EH (cell line): ENCODE measurements at places on chromosomes 2 and 18.

DNA sequence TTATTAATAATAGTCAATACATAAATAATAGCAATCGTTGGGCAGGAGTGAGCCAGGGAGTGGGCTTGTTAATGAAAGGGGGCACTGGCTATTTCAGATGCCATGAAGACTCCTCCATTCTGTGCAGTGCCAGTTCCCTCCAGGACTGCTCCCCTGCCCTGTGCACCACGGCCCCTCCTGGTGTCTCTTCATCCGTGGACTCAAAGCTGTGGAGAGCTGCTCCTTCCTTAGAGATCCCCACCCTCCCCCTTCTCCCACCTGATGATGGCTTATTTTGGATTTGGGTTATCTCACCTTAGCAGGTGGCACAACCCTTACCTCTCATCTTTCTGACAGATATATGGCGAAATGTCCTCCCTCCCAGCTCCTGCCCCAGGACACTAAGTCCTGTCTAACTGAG is 3.1 kb upstream of the CELF4 start:
- DNase-seq, result no peak

DNA sequence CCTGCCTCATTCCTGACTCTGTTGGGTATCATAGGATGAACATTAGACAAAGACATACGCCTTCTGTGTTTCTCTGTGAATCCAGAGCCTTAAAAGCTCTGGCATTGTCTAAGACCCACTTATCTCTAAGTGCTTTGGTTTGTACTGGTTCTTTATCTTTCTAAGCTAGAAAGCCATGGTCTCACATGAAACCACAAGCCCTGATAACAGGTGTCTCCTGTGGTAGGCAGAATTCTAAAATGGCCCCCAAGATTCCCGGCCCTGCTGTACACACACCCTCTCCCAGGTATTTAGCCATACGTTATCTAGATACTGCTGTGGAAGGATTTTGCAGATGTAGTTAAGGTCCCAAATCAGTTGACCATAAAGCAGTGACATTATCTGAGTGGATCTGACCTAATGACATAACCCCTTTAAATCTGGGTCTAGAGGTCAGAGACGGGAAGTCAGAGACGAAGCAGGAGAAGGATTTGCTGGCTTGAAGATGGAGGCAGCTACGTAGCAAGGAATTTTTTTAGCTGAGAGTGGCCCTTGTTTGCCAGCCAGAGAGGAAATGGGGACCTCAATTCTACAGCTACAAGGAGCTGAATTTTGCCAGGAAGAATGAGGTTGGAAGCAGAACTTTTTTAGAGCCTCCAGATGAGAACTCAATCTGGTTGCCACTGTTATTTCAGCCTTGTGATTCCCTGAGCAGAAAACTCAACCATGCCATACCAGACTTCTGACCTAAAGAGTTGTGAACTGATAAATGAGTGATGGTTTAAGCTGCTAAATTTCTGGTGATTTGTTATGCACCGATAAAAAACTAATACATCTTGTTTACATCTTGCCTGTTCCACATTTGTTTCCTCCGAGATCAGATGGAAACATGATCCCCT is 186.7 kb downstream of the CAMKMT start:
- no peak for DNase-seq

- peak; percentile 77 for DNase-seq
Observed at GRCh38 chr2:66845307-66845706, 410.4 kb downstream of the MEIS1 start.

DNA sequence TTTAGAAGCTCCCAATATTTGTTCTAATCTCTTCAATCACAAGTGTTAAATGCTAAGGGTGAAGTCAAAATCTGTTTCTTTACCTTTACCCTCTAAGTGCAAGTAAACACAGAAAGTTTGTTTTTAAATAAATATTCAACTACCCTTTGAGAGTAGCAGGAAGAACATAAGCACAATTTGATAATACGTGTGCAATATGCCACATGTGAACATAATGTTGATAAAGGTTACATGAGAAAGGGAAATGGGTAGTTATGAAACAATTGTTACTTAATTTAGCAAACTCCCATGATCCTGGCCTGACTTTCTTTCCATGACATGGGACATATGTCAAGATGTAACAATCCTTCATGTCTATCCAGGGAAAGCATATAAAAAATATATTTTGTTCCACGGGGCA is 7.1 kb downstream of the SPRED2 start:
- no peak for DNase-seq

- peak; percentile 78 for DNase-seq
Observed at GRCh38 chr2:109208071-109208950, 79.3 kb downstream of the SH3RF3 start.

- DNase-seq, result no peak
Observed at GRCh38 chr18:56741685-56742084, 90.5 kb downstream of the WDR7 start.

- peak; percentile 7 for DNase-seq
Observed at GRCh38 chr2:168244318-168244717, 3.1 kb downstream of the STK39 start.

GRCh38 chr2:176508374-176508773 is 239.1 kb downstream of the MTX2 start:
- no peak for DNase-seq

- no peak for DNase-seq
Observed at GRCh38 chr2:201947287-201947686, 86.4 kb upstream of the FZD7 start.

- no peak for DNase-seq
Observed at GRCh38 chr2:240750409-240750808, 58.7 kb downstream of the AQP12A start.

DNA sequence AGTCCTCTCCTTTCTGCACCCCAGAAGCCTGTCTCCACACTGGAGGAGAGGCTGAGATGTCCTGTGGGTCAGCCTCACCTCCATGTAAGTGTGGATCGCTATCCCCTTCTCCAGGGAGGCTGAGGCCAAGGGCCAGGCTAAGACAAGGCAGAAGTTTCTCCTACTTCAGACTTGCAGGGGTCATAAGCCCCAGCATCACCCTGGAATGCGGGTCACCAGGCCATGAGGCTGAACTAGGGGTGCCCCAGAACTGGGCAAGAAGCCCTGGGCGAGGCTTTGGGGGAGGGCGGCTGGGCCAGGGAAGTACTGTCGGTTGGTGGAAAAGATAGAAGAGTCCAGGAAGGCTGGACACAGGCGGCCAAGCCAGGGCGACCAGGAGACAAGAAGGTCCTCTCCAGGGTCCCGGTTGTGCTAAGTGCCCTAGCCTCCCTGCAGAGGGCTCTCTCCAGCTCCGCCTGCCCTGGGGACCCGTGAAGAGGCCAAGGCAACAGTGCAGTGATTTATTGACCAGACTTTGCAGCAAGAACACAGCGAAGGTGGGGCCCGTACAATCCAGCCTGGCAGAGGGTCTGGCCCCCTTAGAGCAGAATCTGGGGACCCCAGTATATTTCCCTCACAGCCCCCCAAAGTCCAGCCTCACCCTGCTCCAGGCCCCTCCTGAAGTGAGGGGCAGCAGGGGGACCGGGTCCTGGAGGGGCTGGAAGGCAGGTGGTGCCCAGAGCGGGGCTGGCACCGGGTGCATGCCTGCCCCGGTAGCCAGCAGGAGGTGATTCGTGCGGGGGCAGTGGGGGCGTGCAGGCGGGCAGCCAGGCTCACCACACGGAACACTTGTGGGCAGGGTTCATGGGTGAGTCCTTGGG is 8.1 kb downstream of the ECEL1 start:
- DNase-seq, result no peak

GRCh38 chr2:156470975-156471583 is 34.9 kb downstream of the GPD2 start:
- DNase-seq, result no peak

DNA sequence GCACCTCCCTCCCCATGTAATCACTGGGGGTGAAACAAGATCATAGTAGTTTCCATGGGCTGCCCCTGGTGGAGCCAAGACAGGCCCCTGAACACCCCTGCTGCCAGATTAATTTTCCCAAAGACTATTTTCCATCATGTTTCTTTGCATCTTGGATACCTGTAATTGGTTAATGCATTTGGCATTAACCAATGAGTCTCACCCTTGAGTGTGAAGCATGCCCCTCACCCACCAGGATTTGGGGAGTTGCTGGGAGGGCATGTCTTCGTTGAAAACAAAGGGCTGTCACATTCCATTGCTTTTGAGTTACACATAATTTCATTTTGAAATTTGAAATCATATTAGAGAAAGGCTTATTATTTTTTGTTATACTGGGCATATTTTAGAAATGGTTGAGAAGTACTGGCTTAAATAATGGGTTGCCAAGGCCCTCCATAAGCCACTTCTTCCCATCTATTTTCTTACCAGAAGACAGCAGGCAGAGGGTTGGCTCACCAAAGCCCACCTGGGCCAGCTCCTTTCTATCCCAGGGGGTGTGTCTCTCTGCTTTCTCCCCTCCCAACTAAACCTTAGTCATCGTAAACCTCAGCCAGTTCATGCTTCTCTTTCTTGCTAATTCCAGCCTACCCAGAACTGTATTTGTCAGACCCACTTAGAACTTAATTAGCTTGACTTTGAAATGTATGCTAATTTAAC is 51.8 kb downstream of the ATIC start:
- DNase-seq, result peak; percentile 38

DNA sequence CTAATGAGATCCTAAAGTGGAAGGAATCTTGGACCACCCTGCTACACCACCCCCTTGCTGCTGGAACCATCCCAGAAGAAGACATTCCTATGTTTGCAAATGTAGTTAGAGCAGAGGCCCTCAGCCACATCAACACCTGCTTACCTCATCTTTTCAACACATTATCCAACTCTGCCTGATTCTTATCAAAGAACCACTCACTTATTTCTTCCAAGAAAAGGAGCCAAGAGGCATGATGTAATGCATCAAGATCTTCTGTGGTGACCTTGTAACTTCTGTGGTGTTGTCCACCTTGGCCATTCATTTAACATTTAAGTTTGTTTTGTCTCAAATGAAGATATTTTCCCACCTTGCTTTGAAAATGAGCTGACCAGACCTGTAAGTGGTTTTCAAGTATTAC is 338.1 kb downstream of the CTNNA2 start:
- no peak for DNase-seq

DNA sequence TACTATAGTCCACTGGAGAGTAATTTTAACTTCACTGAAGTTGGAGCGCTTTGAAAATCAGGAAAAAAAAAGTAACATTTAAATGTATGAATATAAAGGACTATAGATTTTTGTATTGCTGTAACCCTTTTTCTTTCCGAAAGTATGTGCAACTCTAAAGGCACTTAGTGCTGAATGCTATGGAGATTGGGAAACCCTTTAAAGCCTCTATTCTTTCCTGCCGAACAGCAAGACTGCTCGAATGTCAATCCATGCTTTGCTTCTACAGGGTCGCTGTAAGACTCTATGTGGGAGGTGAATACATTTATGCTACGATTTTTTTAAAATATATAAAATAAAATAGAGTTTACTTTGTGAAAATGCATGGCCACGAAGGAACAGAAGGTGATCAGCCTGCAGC is 825 bp downstream of the GRB14 start:
- no peak for DNase-seq

DNA sequence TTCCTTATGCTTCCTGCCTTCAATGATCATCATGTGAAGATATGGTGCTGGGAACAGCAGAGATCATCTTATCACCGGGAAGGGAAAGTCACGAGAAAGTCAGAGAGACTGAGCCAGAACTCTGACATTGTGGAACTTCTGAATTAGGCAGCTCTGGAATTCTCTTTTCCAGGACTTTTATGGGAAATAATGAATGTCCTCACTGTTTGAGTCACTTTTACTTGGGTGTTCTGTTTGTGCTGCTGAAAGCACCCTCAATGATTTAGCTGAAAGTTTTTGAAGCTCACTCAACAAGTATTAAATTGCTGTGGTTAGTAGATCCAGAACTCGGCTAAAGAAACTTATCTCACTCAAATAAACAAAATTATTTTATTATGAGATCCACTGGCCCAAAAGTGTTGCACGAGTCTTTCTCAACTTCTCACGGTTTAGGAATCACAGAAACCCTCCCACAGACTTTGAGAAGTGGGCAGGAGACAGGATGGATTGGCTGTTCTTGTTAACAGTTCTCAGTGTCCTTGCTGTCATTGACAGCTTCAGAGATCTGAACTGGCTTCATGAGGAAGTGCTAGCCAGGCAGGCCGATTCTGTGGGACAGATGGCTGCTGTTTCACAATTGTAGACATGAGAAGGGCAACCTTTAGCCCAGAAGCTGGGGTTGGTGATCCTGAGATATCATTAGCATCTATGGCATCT is 26.4 kb upstream of the ATRAID start:
- DNase-seq, result peak; percentile 96

GRCh38 chr2:113123726-113124125 is 3.7 kb upstream of the IL1RN start:
- DNase-seq, result no peak

GRCh38 chr2:147293991-147294824 is 550.6 kb upstream of the ACVR2A start:
- no peak for DNase-seq

- no peak for DNase-seq
Observed at GRCh38 chr18:26017929-26018328, 72.5 kb downstream of the SS18 start.

- peak; percentile 80 for DNase-seq
Observed at GRCh38 chr2:31420936-31421335, 6.4 kb upstream of the XDH start.

GRCh38 chr18:69205925-69206324 is 194.8 kb upstream of the DOK6 start:
- DNase-seq, result peak; percentile 4

- no peak for DNase-seq
Observed at GRCh38 chr2:42748840-42749239, 15.1 kb downstream of the OXER1 start.

- no peak for DNase-seq
Observed at GRCh38 chr2:174324530-174324929, 10.2 kb upstream of the SP9 start.

- no peak for DNase-seq
Observed at GRCh38 chr2:85807756-85808155, 54.0 kb downstream of the ATOH8 start.

DNA sequence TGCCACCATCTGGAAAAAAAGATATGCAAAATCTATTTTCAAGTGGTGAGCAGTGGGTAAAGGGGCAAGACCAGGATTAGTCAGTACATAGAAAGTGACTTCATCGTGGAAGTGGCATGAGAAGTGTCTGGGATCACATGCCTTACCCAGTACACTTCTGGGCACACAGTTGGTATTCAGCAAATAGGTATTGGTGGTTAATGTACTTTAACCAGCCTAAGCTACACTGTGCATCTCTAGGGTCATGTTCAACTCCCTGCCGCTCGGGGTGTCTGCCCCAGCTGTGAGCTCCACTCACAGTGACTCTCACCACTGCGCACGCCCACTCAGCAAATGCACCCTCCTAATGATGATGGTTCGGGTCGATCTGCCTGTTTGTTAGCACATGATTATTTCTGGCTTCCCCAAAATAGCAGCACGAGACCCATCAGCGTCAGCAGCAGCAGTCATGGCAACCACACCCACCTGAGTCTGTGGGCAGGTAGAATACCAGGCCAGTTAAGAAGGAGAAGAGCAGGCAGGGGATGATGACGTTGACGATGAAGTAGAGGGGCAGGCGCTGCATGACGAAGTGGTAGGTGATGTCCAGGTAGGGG is 11.1 kb downstream of the CHRNA1 start:
- DNase-seq, result no peak

GRCh38 chr18:2535419-2535910 is 35.8 kb downstream of the METTL4 start:
- DNase-seq, result no peak

GRCh38 chr2:9256570-9257043 is 50.0 kb downstream of the ASAP2 start:
- DNase-seq, result peak; percentile 62

- peak; percentile 41 for DNase-seq
Observed at GRCh38 chr2:150166313-150167051, 321.0 kb downstream of the RND3 start.
